ENCODE measurements at places on chromosomes 11 and 22.

- DNase-seq = peak; percentile 24
Observed at GRCh38 chr11:68120273-68121066, 718 bp downstream of the CHKA start.

DNA sequence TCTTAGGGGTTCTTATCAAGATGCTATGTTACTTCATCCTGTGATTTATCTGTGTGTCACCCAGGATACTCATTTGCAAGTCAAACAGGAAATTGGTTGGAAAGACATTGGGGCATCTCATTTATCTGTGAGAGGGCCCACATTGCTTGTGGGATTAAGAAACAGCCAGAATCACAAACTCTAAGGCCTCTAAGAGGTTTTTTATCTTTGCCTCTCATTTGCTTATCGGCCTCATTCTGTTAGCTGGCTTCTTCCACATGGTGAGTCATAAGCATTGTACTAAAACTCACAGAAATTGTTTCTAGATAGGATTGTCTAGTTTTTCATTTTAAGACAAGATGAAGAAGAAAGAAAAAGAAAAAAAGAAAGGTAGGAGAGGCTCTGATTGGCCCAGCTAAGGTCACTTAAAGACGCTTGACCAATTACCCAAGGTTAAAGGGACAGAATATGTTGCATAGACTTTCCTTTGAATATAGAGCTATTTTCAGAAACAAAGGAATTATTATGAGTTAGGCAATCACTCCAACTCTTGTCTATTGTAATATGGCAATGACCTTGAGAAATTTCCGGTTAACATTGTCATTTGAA, 121.9 kb downstream of the ARHGAP42 start:
- DNase-seq = no peak

- no peak for DNase-seq
Observed at GRCh38 chr22:21032037-21032867, at the start of gene SLC7A4. SLC7A4 (minus strand) TSS chr22:21032561; CDS start chr22:21031812, 749 bp downstream.

DNA sequence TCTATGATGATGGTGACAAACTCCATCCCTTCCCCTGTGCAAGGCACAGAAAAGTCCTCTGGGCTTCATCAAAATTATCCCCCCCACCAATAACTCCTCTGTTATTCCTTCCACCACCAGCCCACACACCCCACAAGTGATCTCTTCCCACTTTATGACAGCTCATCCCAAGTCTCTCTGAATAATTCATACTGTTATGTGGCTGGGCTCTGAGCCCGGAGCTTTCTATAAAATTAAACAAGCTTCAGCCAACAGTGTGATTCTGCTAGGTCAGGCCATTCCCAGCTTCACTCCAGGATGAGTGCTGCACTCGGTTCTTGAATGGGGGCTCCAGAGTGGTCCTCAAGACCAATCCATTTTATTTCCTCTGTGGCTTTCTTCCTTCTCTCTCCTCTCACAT, 83.0 kb downstream of the INSC start:
- DNase-seq = no peak

DNA sequence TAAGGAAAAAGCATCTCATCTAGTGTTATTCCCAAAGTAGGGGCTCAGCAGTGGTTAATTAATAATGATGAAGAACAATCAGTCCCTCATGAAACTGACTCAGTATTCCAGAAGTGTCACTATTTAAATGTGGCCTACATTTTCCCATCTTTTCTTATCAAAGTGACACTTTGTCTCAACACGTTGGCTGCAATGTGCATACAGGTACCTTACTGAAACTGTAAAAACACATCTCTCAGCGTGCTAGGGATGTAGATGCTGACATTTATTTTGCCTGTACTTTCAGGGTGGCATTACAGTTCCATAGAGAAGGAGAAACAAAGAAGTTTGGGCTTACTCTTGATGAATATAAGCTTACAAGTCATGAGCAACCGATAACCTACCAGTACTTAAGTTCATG, 58.3 kb upstream of the FAT3 start:
- DNase-seq = no peak

GRCh38 chr11:111598559-111598958, 3.7 kb upstream of the SIK2 start:
- no peak for DNase-seq

DNA sequence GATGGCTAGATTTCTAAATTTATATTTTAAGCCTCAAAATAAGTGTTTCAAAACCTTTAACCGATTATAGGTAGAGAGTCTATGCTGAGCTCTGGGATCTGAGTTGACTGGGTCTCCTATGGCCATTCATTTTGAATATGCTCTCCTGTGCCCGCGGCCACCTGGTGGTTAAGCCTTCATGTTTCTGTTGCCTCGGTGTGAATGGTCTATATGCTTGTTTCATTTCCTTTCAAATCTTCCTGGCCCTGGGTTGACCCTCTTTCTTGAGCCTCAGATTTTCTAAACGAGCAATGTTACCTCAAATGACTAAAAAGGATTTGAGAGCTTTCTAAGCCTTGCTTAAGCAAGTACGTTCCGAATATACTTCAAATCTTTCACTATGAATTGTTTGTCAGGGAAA, 789.4 kb upstream of the KIRREL3 start:
- DNase-seq = no peak

GRCh38 chr11:103652013-103652412, 384.4 kb upstream of the DDI1 start:
- DNase-seq = no peak

- DNase-seq = no peak
Observed at GRCh38 chr22:41947424-41948080, 600 bp upstream of the CENPM start.

GRCh38 chr22:47154621-47155081, 392.2 kb downstream of the TBC1D22A start:
- DNase-seq = no peak

DNA sequence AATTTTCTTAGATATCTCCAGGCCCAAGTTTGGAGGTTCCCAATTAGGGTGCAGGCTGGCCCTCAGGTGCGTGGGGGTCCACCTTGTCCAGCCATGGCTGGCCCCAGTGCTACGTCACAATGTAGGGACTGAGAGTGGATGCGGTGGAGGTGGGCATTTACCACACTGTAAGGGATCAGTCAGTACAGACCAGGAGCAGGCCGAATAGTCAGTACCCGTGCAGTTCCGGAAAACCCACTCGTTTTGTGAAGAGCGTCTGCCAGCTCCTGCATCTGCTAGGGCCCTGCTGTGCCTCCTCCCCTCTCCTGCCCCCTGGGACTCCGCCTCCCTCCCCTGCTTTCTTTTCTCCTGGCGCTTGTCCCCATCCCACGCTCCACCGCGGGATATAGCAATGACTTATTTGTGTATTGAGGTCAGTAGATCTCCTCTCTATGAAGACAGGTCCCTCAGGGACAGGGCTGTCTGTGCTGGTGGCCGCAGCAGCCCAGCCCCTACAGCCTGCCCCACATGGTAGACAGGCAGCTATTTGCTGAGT, 50.4 kb upstream of the SEPTIN5 start:
- no peak for DNase-seq

- no peak for DNase-seq
Observed at GRCh38 chr11:45181193-45181888, 34.9 kb downstream of the PRDM11 start.

GRCh38 chr11:36265793-36266628, 23.2 kb downstream of the COMMD9 start:
- DNase-seq = no peak

- no peak for DNase-seq
Observed at GRCh38 chr11:1072116-1072820, 2.4 kb upstream of the MUC2 start.

- DNase-seq = no peak
Observed at GRCh38 chr11:110795112-110795624, 82.9 kb upstream of the ARHGAP20 start.

DNA sequence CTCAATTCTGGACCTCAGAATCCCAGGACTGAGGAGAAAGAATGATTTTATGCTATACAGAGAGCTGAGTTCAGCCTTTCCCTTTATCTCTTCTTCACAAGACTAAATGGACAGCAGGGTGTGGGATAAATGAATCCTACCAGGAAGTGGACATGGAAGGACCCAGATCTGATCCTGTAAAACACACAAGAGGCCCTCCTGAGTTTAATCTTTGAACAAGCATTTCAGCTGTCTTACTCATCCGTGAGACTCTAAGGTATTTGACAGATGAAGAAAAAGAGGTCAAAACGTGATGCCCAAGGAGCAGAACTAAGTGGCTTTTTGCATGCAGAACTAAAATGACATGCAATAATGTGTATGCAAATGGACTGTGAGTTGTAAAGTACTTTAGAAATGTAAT, 511.3 kb downstream of the DLG2 start:
- no peak for DNase-seq

- DNase-seq = no peak
Observed at GRCh38 chr11:56637500-56637899, 4.7 kb downstream of the OR5AP2 start.

- no peak for DNase-seq
Observed at GRCh38 chr11:121445071-121445768, 6.9 kb upstream of the SORL1 start.

DNA sequence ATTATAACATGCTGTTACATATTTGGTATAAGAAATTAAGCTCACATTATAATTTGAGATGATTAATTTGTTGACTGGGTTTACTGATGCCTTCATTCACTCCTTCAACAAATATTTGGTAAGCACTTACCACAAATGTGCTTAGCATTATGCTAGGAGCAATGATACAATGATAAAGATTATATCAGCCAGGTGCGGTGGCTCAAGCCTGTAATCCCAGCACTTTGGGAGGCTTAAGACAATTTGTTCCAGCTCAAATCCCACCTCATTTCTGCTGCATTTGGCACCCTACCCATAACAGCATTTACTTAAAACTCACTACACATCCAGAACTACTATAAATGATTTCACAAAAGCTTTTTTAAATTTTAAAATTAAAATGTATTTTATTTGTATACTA, 1263.6 kb upstream of the RAG2 start:
- no peak for DNase-seq

DNA sequence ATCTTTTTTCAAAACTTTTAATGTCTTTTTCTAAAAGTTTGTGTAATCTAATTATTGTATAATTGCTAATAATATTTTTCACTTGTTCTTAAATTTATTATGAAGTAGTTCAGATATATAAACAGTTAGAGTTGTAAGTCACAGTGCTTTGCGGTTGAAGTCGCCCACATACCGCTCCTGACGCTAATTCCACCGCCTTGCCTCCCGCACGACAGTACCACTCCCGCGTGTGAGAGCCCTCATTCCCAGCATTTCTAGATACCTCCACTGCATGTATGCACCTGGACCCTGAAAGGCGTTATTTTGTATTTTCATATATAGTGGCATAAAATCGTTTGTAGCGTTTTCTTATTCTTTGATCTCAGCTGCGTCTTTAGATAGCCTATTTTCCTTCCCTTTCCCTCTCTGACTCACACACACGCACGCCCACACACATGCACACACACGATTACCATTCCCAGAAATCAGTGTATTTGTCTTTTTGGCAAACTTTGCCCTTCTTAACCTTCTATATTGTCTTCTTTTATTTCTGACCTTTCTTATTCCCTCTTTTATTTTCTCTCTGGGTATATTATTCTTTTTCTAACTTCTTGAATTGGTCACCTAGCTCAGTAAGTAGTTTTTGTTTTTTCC, 56.4 kb upstream of the PITPNB start:
- DNase-seq = no peak

DNA sequence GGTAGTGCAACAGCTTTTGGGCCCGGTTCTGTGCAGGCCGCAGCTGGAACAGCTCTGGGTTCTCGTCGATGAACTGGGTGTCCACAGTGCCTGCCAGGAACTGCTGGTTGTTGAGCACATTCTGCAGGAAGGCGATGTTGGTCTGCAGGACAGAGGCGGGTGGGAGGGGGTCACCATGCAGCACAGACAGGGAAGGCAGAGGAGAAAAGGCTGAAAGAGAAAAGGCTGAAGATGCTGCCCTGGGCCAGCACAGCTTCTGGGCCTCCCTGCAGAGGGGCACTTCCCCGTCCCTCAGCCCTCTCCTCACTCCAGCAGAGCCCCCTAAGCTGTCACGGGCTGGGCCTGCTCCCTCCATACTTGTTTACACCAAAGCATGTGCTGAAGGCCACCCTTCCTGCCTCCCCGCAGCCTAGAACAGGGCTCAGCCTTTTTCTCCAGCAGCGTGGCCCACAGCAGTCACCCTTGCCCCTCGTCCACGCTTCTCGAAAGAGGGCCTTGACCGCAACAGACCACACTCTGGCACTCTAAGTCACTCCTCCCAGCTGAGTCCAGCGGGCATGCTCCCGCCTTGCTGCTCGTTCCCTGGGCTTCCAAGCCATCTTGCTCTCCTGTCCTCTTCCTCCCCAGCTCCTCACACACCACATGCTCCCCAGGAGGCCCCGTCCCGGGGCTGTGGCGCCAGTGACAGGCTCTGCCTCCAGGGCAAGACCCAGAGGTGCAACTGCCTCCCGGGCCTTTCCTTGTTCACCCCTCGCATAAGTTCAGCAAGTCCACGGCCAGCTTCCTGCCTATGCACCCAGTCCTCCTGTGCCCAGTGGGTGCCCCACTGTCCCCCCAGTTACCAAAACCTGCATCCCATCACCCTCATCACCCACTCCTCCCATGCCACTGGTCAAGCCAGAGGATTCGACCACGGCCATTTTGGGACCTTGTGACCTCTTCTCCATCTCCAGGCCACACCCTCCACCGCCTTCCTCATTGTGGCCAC, 3.3 kb upstream of the LRFN4 start:
- DNase-seq = no peak

DNA sequence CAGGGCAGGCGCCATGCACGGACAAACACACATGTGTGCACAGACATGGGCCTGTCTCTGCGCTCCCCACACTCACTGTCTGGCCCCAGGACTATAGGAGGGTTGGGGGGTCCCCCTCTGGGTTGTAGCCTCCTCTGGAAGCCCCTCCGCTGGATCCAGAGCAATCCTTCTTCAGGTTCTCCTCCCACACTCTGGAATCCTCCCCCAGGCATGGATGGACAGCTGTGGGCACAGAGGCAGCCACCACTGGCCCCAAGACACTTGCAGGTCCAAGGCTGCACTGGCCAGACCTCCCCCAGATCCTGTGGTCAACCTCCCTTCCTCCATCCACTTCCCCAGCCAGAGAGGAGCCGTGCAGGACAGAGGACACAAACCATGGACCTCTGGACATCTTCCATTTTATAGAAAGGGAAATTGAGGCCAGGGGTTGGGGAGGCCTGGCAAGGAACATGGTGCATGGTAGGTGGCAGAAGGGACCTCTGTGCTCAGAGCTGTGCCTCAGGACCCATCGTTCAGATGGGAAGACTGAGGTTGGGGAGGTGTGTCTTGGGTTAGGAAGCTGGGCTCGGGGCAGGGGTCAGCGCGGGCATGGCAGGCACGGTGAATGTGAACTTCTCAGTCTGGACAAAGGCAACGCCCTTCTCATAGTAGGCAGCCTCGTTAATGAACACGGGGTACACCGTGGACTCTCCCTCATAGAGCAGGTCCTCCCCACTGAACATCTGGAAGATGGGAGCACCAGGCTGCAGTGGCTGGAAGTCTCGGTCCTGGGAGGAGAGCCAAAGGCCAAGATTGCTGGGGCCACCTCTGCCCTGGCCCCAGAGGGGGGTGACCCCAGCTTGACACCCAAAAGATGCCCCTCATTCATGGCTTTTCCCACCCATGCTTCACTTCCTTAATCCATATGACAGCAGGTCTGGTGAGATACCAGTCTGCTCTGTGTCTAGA, 2.9 kb upstream of the TBX10 start:
- DNase-seq = no peak
